ENCODE measurements at places on chromosomes 2 and 18.

DNA sequence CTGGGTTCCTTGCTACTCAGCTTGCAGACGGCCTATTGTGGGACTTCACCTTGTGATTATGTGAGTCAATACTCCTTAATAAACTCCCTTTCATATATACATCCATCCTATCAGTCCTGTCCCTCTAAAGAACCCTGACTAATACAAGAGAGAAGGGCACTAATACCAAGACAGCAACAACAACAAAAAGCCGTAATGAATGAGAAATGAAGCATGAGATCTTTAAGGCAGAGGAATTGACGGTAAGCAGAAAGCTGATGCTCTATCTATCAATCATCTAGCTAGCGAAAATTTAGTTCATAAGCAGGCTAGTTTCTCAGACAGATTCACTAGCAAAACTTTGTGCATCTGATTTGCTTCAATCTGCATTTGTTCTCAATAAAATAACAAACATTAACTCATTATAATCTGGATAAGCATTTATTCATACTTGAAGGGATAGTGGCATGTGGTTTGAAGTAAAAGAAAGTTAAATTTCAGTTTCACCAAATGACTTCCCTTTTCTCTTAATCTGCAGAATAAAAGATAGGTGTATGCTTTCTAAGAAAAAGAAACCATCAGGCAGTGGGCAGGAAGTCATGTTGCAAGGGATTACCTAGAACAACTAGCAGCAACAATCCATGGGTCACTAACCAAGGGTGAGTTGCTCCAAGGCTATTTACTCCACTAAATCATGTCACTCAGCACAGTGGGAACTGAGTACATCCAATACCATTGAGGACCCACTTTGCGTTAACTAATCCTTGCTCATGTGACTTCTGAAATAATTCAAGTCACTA lies 376.5 kb downstream of the TMEM182 start:
- no peak for DNase-seq

DNA sequence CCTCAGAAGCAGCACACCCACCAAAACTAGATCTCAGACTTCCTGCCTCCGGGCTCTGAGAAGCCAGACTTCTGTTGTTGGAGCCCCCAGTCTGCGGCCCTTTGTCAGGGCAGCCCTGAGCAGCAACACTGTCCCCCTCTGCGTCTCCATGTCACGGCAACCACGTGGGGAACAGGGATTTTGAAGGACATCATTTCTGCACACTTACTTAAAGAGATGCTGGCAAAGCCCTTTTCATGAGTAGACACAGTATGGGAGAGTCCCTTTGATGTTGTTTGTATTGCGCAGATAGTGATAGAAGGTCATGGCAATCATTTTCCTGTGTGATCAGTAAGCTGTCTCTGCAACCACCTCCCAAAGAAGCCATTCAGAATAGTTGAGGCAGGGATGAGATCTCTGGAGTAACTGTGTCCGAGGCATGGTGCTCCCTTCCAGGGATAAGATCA lies 69.1 kb upstream of the ID2 start:
- DNase-seq = no peak

DNA sequence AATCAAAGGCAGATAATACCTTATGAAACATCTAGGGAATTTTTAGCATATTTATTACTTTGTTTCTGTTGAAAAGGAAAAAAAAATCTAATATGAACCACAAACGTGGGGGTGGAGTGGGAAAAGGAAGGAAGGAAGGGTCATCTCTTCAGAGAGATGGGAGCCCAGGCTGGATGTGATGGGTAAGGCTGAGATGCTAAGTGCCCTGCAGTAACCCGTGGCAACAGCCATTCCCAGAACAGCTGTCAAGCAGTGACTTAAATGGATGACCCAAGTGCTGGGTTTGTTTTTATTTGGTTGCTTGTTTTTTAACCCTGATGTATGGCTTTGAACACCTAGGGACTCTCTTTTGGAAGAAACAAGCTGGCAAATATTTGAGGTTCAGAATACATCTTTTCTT lies 50.7 kb upstream of the KLF7 start:
- DNase-seq = no peak

DNA sequence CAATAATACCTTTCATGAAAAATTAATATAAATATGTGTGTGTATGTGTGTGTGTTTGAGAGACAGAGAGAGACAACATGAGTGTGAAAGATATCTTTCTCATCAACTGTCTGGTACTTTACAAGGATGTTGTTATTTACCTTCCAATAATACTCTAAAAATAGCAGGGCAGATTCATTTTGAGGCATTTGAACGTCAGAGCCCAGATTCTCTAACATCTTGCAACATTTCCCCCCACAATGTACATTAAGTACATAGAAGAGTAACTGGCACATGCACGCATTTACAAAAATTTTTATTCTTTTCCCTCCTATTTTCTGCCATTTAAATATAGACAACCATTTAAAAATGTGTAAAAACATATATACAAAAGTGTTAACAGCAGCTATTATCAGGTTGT lies 100.9 kb downstream of the PID1 start:
- DNase-seq = no peak

DNA sequence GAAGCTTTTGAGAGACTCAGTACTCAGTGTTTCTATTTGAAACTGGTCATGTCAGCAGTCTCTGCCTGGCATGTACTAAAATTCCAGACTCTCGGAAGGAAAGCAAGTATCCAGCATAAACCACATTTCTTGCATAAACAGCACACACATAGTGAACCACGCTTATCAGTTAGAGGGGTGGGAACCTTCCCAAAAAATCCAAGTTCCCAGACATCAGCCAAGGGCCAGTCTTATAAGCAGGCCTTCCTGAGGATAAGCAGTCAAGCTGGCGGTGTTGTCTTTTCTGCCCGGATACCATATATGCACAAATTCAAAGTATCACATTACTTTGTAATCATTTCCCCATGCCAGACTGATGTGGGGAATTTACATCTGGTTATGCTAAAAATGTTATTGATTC lies 73.6 kb downstream of the ST6GAL2 start:
- DNase-seq = no peak

GRCh38 chr2:168999668-169000213 lies 31.4 kb downstream of the ABCB11 start:
- no peak for DNase-seq

Data from neural crest cell (in vitro differentiated cells).